CD14-positive monocyte (primary cell): ENCODE measurements at places on chromosomes 5 and 9.
A peak's percentile ranks its signal among the peaks of the same experiment; 100 is the strongest.

- no peak for DNase-seq
Measured at GRCh38 chr9:133372144-133372543, 3.7 kb downstream of the SURF4 start.

DNA sequence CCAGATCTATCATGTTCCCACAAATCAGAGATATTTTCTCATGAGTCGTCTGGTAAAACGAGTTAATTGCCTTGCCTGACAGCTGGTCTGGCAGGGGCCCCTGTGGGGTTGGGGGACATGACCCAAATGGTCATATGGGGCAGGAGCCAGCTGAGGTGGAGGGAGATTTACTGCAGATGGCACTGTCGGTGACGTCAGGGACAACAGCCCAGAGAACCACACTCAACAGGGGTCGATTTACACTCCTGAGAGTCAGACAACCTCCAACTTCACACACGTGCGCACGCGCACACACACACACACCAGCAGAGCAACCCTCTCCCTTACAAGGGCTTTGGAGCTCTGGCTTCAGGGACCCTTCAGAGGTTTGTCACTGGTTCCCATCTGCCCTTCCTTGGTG is 23.4 kb upstream of the GABRP start:
- DNase-seq: no peak

DNA sequence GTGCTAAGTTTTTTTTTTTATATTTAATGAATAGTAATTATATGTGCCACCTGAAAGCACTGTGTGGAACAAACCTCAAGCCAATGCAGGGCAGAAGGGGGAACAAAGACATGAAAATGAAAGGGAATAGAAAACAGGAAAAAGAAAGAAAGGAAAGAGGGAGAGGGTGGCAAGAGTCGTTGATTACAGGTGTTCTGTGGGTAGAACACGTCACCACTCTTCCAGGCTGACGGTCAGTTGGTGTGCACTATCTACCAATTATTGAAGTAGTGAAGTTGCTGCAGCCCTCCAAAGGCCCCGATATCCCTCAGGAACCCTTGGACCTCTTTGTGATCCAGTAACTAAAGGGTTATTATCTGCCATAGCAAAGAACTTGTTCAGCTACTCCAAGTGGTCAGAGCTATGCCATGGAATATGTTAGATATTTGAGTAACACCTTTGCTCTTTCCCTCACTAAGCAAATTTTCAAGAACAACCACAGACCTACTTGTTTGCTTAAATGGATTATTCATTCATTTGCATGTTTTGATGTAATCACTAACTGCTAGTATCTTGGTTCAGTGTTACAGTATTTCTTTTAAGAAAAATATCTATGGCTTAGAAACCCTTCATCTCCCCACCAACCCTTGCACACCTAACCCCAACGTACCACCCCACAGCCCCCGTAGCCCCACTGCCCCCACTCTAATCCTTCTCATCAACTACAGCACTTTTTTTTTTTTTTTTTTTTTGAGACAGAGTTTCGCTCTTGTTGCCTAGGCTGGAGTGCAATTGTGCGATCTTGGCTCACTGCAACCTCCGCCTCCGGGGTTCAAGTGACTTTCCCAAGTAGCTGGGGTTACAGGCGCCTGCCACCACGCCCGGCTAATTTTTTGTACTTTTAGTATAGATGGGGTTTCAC is 31.3 kb downstream of the FYB1 start:
- no peak for DNase-seq

GRCh38 chr5:168676501-168676900 is 97.3 kb upstream of the PANK3 start:
- DNase-seq: no peak

GRCh38 chr5:73763300-73764032 is 137.5 kb downstream of the ARHGEF28 start:
- DNase-seq: no peak

- peak; percentile 58 for DNase-seq
Measured at GRCh38 chr5:175654807-175655206, 3.1 kb upstream of the HRH2 start.

DNA sequence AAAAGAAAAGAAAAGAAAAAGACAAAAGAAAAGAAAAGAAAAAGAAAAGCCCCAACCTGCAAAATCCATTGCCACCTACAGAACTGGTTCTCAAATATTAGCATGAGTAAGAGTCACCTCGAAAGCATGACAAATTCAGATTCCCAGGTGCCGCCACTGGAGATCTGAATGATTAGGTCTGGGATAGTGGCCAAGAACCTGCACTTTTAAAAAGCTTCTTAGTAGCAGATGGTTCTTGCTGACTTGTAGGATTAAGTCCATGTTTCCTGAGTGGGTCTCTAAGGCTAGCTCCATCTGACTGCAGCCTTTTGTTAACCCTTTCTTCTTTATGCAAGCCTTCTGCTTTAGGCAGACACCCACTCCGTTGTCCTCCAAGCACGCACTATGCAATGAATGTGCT is 178.5 kb upstream of the CDH18 start:
- no peak for DNase-seq

DNA sequence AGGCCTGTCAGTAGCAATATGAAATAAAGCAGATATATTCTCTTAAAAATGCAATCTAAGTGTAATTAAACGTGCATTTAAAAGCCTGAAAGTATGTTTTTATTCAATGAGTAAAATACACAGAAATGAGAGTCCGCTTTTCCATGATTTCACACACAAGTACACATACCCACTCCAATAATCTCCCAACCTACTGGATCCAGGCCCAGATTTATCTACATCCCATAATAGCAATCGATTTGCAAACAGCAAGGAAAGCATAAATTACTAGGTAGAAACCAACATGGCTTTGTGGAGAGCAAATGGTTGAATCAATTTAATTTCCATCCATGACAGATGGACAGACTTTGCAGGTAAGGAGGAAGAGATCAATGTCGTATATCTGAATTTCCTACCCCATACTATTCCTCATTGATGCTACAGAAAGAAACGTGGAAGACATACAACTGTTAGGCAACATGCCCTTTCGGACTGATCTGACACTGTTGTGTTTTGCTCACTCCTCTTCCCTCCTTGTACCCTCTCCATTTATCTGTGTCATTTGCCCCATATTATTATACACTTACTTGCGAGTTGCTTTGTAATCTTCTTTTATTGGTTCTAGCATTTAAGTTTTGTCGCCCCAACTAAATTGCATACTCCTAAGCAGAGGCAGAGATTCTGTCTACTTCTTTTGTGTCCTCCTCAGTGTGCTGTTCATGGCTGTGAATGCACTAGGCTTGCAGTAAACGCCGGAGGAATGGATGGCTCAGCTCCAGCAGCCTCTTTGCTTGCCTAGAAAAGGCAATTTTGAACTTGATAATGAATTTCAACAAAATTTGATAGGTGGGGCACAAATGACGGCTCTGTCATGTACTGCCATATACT is 133.6 kb downstream of the NFIB start:
- no peak for DNase-seq

GRCh38 chr5:113022661-113023060 is 46.1 kb downstream of the DCP2 start:
- DNase-seq: no peak

GRCh38 chr5:153490118-153491037 is at the start of gene GRIA1:
Gene GRIA1, plus strand, starts transcription at chr5:153490670.
- DNase-seq: no peak

GRCh38 chr9:35510754-35511428 is 21.0 kb downstream of the RUSC2 start:
- DNase-seq: no peak

DNA sequence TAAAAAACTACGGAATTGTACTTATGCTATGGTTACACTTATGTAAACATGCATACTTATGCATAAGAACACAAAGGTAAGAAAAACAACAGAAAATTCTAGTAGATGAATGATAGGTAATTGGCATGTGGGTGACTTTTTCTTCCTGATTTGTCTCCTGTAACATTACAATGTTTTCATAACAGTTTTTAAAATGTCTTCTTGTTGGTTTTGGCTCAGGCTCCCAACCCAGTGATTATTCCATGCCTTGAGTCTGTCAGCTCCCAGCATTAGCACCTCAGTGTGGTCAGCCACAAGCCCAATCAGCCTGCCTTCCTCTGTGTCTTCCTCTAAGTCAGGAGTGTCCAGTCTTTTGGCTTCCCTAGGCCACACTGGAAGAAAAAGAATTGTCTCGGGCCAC is 7.9 kb upstream of the FOXE1 start:
- no peak for DNase-seq

DNA sequence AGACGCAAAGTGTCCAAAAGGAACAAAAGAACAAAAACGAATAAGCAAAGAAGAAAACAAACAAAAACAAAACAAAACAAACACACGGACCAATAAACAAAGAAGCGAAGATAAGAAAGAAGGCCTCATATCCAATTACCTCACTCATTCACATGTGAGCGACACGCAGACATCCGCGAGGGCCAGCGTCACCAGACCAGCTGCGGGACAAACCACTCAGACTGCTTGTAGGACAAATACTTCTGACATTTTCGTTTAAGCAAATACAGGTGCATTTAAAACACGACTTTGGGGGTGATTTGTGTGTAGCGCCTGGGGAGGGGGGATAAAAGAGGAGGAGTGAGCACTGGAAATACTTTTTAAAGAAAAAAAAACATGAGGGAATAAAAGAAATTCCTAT is 28.3 kb upstream of the WWC1 start:
- DNase-seq: no peak

DNA sequence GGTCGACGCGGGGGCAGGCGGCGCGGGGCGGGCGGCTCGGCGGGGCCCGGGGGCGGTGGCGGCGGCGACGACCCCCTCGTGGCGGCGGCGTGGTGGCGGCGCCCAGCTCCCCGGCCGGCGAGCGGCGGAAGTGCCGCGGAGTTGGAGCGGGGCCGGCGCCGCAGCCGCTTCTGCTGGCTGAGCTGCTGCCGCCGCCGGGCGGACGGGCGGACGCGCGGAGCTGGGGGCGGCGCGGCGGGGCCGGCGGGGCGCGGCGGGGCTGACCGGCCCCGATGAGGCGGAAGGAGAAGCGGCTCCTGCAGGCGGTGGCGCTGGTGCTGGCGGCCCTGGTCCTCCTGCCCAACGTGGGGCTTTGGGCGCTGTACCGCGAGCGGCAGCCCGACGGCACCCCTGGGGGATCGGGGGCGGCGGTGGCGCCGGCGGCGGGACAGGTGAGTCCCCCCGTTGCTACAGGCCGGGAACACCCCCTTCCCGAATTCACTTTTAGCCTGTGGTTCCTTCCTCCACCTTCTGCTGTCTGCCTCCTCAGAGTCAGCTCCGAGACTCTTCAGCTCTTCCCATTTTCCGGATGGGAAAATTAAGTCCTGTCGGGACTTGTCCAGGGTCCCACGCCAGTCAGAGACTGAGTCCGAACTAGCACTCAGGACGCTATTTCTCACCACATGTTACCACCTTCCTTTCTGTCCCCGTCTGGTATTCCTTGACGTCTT is at the start of gene GALNT10:
GALNT10 (plus strand) TSS at position 139 of the 710 bp plus-strand sequence; CDS start at position 273, 134 bp downstream.
- peak; percentile 68 for DNase-seq

DNA sequence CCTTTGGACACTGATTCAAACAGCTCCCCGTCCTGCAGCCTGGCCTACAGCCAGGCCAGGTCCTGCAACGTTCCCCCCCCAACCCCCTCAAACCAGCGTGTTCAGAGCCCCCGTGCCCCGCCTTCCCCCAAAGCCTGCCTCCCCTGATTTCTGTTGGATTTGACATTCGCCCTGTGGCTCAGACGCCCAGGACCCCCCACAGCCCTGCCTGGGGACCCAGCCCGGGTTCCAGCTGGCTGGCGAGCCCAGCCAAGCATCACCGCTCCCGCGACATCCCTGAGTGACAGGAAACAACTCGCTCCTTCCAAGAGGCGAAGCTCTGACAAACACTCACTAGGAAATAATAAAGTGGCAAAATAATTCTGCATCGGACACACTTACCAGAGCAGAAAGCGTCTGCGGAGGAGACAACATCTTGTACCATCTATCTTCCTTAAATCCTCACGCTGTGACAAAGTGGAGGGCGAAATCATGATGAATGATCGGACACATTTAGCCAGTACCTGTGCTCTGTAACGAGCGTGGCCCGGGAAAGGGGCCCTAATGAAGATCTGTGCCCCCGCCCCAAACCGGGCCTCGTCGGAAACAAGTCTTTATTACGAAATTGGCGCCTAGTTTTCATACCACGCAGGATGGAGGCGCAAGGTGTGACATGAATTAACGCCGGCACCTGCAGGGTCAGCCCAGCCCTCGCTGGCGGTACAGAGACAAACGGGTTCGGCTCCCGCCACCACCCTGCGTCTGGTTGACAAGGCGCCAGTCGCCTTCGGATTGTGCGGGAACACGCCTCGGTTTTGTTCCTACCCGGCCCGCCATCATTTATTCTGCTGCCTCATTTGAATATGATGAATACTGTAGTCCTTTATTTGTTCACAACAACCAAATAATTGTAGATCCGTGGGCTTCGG is 91.0 kb upstream of the MVB12B start:
- no peak for DNase-seq

GRCh38 chr5:163433271-163433670 is 4.1 kb upstream of the CCNG1 start:
- no peak for DNase-seq

GRCh38 chr9:20414150-20414549 is 208.1 kb downstream of the MLLT3 start:
- DNase-seq: no peak

DNA sequence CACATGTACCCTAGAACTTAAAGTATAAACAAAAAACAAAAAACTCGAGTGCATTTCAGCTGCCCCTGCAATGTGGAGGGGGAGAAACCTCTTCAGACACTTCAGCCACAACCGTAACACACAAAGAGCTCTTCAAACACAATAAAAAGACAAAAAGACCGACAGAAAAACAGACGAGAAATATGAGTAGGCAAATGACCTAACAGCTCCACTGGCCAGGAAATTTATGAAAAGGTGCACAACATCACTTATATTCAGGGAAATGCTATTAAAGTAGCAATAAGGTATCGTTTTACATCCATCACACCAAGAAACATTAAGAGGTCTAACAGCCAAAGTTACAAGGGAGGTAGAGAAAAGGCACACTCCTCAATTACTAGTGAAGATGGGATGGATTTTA is 6.2 kb downstream of the ZBED3 start:
- DNase-seq: no peak

DNA sequence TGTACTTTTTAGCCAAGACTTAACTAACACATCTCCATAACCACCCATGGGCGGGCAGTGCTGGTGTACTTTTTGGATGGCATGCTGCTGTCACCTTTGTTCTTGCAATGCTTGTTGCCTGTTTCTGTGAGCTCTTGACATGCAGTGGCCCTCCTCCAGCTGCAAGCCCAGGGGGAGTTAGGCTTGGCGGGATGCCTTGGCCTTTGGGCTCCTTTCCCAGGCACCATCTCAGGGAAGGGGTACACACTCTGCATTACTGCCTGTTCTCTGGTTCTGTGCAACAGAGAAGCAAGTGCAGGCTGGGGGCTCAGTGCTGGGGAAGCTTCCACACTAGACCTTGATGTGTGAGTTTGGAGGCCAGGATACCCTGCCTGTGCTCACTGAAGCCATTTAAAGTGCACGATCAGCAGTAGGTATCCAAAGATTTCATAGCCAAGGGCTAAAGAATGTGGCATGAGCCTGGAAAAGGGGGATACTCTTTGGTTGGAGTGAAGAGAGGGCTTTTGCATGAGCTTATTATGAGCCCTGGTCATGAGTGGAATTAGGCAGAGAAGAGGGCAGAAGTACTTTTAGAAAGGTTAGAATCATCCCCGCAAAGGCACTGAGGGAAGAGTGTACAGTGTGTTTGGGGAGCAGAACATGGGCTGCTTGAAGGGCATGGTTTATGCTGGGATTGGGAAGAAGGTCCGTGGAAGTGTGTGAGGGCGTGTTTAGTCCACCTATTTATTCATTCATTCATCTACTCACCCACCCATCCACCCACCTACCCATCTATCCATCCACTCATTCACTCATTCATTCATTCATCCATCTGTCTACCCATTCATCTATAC is 22.5 kb downstream of the PSAT1 start:
- DNase-seq: no peak
